ENCODE measurements at places on chromosomes 1 and 21.
A peak's percentile ranks its signal among the peaks of the same experiment; 100 is the strongest.

- no peak for DNase-seq
These were observed 43.7 kb downstream of the TP53BP2 start for GRCh38 chr1:223802032-223802431.

- no peak for DNase-seq
These were observed 4.3 kb upstream of the S100A9 start for GRCh38 chr1:153353226-153353947.

DNA sequence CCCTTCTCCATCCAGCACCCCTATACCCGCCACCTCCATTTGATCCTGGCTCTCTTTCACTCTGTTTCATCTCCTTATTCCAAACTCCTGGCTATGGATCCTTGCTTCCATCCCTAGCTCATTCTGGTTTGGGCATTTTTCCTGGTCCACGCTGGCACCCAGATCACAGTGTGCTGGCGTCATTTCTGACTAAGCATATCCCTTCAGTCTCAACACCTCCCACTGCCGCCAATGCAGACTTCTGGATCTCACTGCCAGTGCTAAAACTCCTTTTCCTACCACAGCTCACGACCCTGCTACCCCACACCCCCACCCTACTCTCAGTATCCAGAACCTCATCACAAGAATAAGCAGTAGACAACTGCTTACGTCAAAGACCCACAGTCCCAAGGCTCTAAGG is 16.3 kb downstream of the SEC16B start:
- DNase-seq = no peak

- no peak for DNase-seq
These were observed 20.1 kb downstream of the OR2B11 start for GRCh38 chr1:247437551-247438505.

DNA sequence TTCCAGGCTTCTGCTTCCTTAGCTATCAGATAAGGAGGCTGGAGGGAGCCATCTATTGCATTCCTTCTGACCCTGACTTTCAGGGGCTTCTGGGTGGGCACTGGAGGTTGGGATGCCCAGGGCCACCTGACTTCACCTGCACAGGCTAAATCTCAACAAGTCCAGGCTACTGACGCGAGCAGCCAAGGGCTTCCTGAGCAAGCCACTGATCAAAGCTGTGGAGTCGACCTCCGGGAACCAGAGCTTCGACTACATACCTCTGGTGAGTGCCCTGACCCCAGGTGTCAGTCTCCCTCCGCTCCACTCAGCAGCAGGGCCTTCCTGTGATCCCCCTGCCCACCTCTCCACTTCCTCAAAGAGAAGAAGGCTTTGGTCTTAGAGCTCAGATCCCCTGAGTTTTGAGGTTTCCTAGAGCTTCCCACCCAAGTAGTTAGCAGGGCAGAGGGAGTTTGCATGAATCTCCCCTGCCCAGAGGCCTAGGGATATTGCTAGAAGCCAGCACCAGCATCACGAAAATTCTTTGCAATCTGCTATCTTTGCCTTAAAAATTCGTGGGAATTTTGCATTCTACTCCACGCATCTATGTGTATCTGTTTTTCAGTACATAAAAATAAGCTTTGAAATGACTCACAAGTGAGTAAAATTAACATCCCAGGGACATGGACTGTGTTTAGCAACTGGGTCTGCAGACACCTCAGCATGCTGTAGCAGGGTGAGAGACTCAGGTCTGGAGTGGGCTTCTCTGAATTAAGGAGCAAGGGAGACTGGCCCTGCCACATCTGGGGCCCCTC is 61.4 kb downstream of the VWA5B1 start:
- DNase-seq = no peak

DNA sequence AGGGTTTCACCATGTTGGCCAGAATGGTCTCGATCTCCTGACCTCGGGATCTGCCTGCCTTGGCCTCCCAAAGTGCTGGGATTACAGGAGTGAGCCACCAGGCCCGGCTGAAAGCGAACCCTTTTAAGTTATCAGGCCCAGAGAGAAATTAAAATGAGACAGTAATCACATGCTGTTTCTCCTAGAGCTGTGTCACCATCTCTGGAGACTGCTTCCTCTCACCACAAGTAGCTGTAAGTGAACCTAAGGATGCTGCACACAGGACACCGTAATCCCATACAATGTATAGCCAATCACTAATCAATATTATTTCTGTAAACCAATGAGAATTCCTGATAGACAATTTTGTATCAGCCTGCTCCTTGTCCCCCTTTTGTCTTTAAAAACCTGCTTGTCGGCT is 5.7 kb upstream of the CSTB start:
- DNase-seq = no peak

DNA sequence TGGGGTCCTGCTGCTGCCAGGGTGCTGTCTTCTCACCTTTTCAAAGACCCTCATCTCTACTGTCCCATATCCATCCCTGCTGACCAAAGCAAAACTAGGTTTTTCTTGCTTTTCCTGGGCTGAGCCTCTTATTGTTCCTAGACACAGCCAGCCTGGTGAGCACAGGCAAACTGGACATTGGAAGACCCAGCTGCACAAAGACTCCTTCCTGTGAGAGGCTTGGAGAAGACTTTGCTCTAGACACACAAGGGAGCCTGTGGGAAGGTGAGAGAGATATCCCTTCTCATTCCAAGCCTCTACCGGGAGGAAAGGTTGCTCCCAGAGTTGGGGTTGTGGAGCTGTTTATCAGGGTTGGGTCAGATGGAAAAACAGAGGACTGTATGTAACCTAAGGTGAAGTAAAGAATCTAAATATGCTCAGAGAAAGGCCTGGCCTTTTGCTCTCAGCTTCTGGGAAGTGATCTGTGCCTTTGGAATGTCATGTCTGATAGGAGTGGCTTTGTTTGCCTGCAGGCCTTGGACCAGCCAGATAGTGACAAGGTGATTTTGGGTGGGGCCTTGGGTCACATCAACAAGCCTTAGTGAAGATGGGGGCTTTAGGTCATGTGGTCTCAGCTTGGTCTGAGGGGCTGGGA is 87.6 kb upstream of the RUNX1 start:
- DNase-seq = no peak

DNA sequence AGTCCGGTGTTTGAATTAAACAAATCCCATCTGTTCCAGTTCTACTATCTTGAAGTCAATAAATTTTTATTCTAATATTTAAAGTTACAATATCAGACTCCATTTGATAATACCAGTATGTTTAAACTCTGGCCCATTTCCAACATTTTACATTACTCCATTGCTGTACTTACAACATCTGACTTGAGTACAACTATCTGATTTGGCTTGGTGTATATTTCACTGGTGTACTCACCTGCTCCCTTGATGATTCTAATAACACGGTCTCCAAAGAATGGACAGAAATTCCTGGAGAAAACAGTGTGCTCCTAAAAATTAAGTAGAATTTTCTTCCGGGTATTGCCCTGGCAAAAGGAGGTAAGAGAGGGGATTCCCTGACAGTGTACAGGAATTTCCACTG is 680.5 kb upstream of the ADAMTS5 start:
- no peak for DNase-seq

GRCh38 chr1:210031473-210031872 is 93.5 kb downstream of the SYT14 start:
- no peak for DNase-seq

DNA sequence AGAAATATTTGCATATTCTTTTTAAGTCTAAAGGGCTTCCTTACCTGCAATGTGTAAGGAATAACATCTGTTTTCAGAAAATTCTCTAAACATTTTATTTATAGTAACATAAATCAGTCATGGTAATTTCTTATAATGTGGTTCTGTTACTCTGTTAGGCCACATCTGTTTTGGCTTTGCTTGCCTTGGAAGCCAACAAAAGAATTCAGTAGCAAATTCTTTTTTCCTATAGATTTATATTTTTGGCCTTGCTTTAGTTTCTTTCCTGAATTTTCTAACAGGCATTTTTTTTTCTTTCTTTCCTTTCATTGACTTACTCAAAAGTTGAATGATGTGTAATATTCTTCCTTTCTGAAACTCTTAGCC is 72.2 kb downstream of the OSBPL9 start:
- DNase-seq = no peak

GRCh38 chr1:24894002-24894401 is 36.1 kb downstream of the RUNX3 start:
- DNase-seq = no peak

DNA sequence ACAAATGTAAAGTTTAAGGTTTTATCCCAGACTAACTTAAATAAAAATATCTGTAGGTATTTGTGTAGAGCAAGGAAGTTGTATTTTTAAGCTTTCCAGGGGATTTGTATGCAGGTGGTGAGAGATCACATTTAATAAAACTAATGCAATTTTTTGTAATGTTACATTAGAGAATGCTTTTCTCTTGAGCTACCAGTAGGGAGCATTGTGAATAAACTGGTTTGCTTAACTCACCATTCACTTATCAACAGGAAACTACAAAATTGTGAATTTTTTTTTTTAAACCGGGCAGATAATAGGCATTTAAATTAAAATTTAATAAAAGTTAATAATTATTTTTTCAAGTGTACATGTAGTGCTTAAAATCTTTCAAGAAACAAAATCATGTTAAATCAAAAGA is 78.6 kb downstream of the IVNS1ABP start:
- no peak for DNase-seq

GRCh38 chr1:154548028-154548427 is 10.4 kb downstream of the UBE2Q1 start:
- DNase-seq = no peak

DNA sequence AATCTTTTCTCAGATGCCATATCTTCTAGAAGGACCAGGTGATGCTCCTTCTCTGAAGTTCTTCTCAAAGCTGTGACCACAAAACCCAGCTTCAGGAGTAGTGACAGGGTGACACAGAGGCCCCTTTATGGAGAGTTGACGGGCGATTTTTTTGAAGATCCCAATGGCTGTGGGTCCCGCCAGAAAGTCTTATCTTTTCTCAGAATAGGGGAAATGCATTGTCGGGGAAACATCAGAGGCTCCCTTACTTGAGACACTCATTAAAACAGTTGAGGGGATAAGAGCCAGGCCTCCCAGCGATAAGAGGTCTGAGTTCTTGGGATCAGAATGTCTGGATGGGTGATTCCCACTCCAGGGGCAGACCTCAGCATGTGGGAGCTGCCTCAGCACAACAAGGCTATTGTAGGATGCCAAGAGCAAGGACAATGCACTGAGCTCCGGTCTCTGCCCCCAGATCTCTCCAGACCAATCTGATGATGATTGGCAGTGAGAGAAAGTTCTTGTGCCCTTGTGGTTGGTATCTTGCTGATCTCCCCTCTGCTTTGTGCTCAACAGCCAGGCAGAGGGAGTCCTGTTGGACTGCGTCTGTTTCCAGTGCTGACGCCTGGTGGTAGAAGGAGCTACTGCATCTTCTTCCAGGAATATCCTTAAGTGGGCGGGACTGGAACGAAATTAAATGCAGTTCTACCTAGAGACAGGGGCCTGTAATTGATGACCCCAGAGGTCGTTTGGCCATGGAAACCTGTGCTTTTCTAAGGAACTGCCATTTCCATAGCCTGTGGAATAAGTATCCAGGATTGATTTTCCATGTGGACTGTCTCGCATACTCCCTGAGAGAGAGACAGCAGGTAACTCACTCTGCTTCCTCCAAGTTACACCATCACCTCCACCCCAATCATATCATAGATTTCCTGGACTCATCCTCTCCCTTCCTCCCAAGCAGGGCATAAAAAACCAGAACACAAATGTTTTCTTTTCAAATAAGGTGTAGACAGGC is 6.8 kb upstream of the ACKR1 start:
- peak; percentile 80 for DNase-seq

DNA sequence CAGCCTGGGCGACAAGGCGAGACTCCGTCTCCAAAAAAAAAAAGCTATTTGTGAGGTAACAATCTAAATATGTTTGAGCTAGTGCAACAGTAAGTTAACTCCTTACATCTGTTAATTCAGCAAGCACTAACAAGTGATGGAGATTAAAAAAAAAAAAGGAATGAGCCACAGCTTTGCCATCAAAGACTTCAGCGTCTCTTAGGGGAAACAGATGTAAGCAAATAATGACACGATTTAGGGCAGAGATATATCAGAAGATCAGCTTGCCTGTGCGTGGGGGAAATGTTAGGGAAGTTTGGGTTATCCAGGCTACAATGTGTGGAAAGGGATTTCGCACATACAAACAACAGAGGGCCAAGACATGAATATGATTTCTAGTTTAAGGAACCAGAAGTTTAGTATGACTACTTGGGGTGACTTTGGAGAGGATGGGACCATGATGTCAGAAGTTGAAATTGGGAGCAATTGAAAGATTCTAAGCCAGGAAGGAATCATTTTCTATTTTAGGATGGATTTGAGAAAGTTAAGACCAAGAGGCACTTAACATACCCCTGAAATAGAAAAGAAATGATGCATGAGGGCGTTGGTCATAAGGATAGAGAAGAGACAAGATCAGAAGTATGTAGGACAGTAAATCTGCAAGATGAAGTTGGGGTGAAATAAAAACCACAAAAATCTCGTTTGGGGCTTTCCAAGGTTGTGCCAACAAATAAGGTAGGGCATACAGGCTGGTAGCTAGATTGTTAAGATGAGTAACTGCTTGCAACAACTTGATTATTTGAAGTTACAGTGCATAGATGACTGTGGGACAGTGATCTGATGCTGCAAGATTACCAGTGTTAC is 2.4 kb upstream of the BRWD1 start:
- peak; percentile 22 for DNase-seq

DNA sequence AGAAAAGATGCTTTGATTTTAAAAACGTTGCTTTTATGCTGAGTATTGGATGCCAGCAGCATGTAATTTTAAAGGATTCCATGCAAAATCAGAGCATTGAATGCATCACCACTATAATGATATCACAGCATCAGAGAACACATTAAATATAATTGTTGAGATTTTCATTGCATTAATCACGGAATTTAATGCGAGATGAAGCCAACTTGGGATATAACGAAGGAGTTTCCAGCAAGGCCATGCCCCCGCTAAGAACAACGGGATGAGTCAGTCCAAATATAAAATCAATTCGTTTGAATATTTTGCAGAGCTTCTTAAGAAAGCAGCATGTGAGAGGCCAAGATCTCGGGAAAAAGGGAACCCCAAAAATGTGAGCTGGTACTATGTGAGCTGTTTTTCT is 423.4 kb upstream of the CHRM3 start:
- no peak for DNase-seq
